RPMI7951 (cell line): ENCODE measurements at places on chromosomes 11 and 22.

- DNase-seq, result no peak
Observed at GRCh38 chr11:24389575-24389974, 107.3 kb upstream of the LUZP2 start.

DNA sequence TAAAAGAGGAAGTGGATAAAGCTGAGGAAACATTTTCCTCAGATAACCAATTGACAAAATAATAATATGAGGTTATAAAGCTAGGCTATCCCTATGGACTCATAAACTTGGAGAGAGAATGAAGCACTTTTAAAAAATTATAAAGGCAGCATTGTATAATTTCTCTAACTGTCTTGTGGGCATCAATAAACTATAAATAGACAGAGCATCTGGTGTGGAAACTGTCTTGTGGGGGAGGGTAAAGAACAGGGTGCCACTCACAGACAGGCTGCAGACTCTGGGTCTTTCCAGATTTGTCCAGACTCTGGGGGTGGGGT is 333.5 kb downstream of the BUD13 start:
- DNase-seq, result peak; percentile 7

GRCh38 chr11:118643142-118643994 is 36.0 kb downstream of the PHLDB1 start:
- no peak for DNase-seq

DNA sequence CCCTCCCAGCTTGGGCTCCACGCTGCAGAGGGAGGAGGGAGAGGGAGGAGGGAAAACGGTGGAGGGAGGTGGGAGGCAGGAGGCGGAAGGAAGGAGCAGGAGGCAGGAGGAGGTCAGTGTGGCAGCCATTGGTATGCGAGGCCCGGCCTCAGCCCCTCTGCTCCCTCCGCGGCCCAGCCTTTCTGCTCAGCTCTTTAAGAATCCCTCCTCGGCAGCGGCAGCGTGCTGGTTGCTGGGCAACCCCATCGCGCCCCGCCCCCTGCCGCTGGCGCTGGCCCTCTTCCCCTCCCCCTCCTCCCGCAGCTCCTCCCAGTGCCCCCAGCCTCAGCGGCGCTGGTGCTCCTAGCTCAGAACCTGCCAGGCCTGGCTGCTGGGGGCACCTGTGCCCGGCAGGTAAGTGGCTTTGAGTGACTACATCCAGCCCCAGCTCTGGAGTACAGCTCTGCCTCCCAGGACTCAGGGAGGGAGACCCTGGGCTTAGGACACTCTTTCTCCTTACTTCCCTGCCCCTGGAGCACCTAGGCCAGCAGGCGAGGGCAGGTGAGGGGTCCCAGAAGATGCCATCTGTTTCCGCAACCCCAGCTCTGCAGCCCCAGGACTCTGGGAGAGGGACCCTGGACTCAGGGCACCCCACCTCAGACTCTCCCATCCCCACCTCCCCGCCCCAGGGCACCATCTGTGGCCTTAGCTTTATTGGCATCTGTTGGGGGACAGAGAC is 7.2 kb upstream of the FLRT1 start:
- DNase-seq, result no peak

DNA sequence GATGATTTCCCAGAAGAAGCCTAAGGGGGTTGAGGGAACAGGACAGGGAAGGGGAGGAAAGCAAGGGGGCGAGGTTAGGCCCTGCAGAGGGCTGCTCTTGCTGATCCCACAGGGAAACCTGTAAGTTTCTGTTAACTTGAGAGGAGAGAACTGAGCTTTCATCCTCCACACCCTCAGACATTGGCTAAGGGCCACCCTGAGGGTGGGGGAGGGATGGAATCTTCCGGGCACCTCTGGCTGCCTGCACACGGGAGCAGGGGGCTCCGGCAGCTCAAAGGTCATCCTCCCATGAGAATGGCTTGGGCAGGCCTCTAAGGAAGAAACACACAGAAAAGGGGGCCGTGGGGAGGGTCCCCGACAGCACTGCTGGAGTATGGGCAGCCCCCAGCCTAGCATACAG is 108.1 kb downstream of the TSPAN18 start:
- DNase-seq, result no peak
